ENCODE measurements at places on chromosomes 5 and 9.

DNA sequence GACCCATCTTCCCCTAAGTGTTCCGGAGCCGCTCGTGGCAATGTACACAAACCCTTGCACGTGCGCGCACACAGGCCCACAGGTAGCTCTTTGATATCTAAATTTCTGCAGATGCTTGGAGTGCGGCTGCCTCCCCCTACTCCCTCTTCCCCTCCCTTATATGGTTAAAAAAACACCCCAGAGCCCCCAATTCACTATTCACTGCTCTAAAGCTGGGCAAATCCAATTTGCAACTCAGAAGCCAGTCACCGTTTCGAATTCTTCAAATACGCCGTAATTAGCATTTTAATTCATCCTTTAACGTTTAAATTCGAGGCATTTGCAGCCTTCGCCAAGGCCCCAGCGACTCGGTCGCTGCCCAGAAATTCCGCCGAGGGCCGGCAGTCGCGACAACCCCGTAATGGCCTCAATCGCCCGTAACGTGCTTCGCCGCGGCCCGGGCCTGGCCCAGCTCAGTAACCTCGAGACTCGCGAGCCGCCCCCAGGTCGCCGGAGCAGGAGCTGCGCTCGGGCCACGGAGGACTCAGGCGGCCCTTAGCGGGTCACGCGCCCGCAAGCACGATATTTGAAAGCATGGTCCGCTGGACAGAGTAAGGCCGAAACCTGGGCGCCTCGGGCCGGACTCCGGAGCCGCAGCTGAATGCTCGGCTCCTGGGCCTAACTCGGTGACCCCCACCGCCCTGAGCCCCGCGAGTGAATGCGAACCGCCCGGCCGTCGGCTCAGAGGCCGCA is 1.3 kb downstream of the IRX2 start:
- DNase-seq = no peak

DNA sequence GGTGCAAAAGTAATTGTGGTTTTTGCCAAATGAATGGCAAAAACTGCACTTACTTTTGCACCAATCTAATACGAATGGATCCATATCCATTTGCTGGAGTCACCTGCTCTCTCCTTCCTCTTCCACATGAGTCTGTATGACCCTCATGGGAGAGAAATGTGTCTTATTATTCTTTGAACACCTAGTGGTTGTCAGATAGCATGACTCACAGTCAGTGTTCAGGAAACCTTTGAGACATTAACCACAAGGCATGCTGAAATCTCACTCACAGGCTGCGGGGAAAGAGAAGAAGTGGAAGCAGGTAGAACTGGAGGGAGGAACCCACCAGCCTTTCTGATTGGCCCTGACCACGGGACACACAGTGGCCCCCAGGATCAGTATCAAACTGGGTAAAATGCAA is 222.8 kb upstream of the KLF4 start:
- no peak for DNase-seq

- DNase-seq = no peak
These were observed 15.7 kb downstream of the PHF2 start for GRCh38 chr9:93592008-93592642.

GRCh38 chr9:36679710-36680109 is 107.0 kb downstream of the MELK start:
- DNase-seq = no peak

GRCh38 chr5:175517824-175518450 is 39.6 kb downstream of the SFXN1 start:
- peak; percentile 74 for DNase-seq

DNA sequence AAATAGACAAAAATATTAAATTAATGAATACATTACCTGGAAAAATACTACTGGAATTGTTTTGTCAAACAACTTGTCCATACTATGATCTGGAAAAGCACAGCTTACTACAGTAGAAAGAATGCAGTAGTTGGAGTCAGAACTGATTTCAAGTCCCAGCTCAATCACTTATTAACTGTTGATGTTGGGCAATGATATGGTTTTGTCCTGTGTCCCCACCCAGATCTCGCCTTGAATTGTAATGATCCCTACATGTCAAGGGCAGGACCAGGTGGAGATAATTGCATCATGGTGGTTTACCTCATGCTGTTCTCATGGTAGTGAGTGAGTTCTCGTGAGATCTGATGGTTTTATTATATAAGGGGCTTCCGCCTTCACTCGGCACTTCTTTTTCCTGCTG is 247.5 kb downstream of the CD180 start:
- DNase-seq = no peak

DNA sequence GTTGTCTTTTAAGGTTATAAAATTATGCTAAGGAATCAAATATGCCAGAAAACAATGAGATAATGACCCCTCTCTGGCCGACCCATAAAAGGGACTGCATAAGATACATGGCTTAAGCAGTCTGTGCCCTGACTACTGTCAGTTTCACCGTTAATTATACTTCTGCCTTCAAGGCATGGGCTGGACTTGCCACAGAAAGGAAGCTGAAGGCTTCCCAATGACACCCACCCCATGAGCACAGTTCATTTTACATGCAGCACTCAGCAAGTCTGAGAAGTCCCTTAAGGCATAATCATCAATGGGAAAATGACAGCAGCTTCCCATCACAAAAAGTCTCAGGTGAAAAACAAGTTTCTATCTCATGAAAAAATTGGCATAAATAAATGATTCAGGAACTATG is 175.6 kb downstream of the GLIS3 start:
- DNase-seq = no peak

DNA sequence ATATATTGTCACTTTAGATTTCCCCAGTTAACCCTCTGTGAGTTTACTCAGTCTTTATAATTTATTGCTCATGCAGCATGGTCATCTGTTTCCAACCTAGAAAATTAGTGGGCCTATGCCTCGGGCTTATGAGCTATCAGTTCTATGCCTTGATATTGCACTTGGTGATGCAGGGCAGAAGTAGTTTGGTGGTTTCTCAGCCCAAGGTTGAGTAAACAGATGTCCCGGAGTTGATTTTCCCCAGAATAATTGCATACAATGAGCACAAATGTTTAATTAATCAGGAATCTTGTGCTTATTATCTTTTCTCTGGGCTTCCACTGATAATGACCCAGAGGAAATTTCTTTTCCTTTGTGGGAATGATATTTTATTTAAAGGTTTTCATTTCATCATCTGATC is 474.0 kb downstream of the CCDC171 start:
- DNase-seq = no peak

GRCh38 chr5:119263639-119264038 is 92.2 kb upstream of the TNFAIP8 start:
- no peak for DNase-seq

DNA sequence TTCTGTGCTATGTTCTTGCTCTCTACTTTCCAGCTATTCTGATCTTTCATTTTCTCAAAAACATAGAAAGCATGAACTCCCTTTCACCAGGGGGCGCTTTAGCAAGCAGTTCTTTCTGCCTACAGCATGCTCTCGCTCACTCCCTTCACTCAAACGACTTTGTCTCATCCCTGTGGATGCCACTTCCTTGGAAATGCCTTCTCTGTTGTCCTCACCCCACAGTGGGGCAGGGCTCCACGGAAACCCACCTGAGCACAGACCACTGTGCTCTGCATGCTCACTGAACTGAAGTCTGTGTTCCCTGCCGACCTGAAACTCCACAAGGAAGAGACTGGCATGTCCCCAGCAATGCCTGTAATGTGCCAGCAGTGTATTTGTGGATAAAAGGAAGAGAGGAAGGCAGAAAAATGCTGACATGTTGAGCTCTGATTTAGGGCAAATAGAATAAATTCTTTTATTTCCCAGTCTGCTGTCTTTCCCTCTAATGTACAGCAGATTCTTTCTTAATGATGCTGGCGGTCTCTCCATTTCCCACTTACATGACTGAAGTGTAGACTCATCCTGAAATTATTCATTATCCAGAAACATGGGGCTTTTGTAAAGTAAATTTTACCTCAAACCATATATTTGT is 4.9 kb upstream of the ROR2 start:
- DNase-seq = no peak

DNA sequence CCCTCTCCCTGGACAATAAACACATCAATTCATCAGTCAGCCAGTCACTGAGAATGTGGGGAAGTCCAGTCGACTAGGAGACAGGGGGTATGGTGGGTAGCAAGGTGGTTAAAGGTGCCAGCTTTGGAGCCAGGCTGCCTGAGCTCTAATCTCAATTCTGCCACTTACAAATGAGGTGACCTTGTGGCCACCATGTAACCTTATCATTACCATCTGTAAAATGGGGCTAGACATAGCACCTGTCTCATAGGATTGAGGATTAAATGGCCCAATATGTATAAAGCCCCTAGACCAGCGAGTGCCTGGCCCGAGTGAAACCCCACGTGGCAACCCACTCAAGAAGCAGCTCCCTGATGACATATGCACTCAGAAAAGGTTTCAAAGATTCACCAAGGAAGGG is 73.3 kb upstream of the TBC1D2 start:
- no peak for DNase-seq

DNA sequence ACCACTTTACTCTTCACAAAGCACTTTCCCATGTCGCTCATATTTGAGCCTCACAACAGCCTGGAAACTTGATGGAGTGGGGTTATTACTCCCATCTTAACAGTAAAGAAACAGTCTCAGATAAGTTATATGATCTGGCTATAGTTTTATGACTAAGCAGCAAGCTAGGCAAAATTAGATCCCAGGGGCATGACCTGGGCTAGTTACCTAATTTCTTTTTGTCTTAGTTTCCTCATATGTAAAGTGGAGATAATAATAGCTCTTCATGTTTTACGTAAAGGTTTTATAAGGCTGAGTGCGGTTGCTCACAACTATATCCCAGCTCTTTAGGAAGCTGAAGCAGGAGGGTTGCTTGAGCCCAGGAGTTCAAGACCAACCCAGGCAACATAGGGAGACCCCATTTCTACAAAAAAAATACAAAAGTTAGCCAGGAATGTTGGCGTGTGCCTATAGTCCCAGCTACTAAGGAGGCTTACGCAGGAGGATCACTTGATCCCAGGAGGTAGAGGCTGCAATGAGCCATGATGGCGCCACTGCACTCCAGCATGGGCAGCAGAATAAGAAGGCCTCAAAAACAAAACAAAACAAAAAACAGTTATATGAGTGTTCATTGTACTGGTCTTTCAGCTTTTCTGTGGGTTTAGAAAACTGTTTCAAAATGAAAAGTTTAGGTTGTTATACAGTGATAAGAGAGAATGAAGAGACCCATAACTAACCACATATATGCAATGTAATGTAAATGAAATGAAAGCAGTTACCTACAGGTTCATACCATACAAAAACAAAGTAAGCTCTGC is 6.5 kb upstream of the PLIN2 start:
- no peak for DNase-seq

DNA sequence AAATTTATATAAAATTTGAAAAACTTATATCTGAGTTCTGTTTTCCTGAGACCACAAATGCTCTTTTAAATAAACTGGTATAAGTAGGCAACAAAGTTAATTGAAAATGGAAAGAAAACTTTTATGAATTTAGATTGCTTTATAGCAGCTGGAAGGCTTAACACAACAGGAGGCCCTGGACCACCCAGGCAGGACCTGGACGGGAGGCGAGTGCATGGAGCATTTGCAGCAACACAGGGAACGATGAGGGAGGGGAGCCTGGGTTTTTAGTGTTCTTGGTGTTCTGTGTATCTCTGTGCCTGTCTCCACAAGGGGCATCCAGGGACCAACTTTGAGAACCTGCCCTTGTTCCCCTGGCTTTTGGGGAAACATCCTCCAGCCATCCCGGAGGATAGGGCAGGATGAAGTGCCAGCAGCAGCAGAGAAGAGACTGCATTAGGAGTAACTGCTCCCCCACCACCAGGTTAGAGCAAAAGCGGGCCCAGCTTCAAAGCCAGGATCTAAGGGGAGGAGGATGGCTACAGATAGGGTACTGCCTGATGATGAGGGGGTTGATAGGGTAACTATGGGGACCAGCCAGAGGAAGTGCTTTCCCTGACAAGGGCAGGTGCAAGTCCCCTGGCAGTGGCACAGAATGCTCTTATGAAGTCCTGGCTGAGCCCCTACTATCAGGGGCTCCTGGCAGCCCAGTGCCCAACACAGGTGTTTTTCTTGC is 6.7 kb upstream of the SPATA31E1 start:
- no peak for DNase-seq

DNA sequence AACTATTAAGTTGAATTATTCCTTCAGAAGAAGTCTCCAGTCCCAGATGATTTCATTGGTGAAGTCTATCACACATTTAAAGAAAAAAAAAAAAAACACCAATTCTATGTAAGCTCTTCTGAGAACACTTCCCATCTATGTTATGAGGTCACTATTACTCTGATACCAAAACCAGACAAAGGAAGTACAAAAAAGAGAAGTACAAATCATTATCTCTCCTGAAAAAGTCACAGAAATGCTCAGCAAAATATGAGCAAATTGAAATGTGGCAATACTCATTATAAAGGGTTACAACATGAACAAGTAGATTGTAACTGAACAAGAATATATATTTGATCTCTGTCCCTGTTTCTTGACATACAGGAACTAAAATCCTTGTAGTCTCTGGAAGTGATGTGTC is 280.4 kb downstream of the TLE1 start:
- no peak for DNase-seq

- no peak for DNase-seq
These were observed 80.9 kb upstream of the IL33 start for GRCh38 chr9:6134661-6135180.

DNA sequence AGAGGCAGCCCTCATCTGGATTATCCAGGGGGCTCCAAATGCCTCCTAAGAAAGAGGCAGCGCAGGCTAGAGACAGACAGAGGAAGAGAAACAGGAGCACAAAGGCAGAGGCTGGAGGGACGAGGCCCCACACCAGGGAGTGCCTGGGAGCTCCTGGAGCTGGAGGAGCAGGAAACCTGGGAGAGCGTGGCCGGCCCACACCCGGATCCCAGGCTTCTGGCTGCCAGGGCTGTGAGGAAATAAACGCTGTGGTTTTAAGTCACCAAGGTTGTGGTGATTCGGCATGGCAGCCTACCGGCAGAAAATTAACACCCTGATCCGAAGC is 165.5 kb downstream of the OLFM1 start:
- no peak for DNase-seq

GRCh38 chr5:11878814-11879213 is 25.4 kb downstream of the CTNND2 start:
- DNase-seq = no peak

- DNase-seq = no peak
These were observed 160.1 kb downstream of the GHR start for GRCh38 chr5:42583322-42583721.

DNA sequence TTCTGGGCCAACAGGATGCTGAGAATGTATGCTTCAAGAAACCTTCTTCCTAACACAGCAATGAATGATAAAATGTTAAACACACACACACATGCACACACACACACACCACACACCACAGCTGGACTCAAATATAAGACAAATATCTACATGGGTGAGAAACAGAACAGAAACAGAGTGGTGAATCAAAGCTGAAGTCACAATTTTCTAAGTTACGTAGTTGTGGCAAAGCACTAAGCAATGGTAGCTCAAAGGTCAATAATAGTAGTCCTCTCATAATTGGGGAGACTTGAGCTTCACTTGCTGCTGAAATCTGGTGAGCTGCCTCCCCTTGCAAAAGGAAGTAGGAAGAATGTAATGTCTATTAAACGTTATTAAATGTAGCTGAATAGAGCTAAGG is 33.7 kb upstream of the ITGA1 start:
- no peak for DNase-seq

DNA sequence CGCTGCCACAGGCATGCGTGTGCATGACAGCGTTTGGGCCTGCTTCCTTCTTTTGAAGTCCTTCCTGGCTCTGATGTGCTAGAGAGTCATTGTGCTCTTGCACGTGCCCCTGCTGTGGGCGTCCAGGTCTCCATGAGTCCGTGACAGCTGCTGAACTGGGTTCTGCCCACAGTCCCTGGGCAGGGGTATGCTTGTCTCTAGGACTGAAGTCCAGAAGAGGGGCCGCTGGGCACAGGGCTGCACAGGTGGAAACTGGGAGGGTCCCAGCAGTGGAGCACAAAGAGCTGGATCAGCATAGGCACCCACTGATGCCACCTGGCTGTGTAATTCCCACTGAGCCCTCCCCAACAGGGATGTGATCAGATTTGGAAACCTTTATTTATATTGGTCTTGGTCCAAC is 169.4 kb downstream of the IRX2 start:
- DNase-seq = no peak
